Airway epithelial cell (primary cell): ENCODE measurements at places on chromosomes 7 and 10. TPM values are rescaled to one million over a fixed set of nuclear protein-coding genes. Genes with fewer than 3 reads are reported as not detected.

The MARCHF5 gene
- 8.7 and 11.7 TPM in 2 replicates for total RNA-seq

The HGF gene
- 0.23 and 0.49 TPM in 2 replicates for total RNA-seq

The UNC5B gene
- 10.8 and 11.5 TPM in 2 replicates for total RNA-seq

The NDUFA5 gene
- 22.2 and 34.1 TPM in 2 replicates for total RNA-seq

The PPP2R2D gene
- 23.6 and 29.1 TPM in 2 replicates for total RNA-seq

The SEMA4G gene
- 1.2 and 1.9 TPM in 2 replicates for total RNA-seq

The DENND2A gene
- 0.42 TPM in 1 of 2 replicates, not detected in the other for total RNA-seq

The HMX3 gene
- not detected in 2 replicates for total RNA-seq

The CALHM1 gene
- not detected in 2 replicates for total RNA-seq
